NCI-H1417 treated with DMSO at 0.1 percent for 48 hours (cell line): ENCODE measurements at places on chromosomes 4 and X.

- DNase-seq: no peak
Observed at GRCh38 chr4:74638001-74638400, 156.3 kb downstream of the BTC start.

DNA sequence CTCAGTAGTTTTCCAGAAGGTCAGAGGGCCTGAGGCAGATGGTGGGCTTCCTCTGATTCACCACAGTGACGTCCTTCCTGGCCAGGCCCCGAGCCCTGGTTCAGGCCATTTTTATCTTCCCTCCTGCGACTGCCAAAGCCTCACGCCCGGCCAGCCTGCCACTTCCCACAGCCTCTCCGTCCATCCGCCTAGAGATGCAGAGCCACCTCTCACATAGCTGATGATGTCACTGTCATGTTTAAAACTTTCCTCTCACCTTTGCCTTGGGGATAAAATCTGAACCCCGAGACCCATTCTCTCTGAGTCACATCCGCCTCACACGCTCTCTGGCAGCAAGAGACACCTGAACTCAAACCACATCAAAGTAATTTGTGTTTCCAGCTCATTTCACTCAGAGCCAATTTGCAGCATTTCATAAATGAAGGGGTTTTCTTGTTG, 175.3 kb downstream of the QDPR start:
- no peak for DNase-seq

DNA sequence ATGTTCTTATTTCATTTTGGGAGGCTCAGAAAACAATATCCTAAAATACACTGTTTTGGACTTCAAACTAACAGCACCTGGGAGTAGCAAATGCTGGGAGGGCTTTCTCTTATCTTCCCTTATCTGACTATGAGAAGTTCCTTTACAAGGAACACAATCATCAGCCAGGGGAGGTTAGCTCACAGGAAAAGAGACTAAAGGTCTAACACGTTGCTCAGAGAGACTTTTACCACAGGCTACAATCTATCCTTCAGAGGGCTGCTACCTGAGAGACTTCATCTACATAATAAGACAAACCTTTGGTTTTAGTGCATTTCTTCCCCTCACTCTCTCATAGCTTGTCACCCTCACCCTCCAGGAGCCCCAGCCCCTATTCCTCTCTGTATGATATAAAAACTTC, 35.8 kb downstream of the MEPE start:
- no peak for DNase-seq

GRCh38 chr4:124066595-124066994, 645.9 kb downstream of the ANKRD50 start:
- no peak for DNase-seq

GRCh38 chrX:46704767-46705386, 54.0 kb downstream of the SLC9A7 start:
- DNase-seq: no peak

- no peak for DNase-seq
Observed at GRCh38 chrX:69388526-69388925, 115.6 kb upstream of the NALF2 start.
